ENCODE measurements at places on chromosomes 7 and 10.

GRCh38 chr7:74059037-74059436 lies 24.6 kb upstream of the LIMK1 start:
- DNase-seq = no peak

DNA sequence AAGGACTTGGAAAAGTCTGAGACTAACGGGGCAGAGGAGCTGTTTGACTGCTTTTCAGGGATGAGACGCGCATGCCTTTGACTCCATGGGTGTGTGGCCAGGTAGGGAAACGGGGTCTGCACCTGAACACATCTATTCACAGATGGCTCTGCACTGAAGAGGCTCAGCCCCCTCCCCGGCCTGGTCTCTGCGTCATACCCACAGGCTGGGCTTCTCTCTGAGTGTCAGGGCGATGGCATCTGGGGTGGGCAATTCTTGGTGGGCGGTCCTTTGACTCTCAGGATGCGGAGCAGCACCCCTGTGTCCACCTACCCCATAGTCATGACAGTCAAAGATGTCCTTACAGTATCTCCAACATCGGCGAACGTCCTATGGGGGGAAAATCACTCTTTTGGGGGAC lies 23.0 kb downstream of the PFKP start:
- no peak for DNase-seq

DNA sequence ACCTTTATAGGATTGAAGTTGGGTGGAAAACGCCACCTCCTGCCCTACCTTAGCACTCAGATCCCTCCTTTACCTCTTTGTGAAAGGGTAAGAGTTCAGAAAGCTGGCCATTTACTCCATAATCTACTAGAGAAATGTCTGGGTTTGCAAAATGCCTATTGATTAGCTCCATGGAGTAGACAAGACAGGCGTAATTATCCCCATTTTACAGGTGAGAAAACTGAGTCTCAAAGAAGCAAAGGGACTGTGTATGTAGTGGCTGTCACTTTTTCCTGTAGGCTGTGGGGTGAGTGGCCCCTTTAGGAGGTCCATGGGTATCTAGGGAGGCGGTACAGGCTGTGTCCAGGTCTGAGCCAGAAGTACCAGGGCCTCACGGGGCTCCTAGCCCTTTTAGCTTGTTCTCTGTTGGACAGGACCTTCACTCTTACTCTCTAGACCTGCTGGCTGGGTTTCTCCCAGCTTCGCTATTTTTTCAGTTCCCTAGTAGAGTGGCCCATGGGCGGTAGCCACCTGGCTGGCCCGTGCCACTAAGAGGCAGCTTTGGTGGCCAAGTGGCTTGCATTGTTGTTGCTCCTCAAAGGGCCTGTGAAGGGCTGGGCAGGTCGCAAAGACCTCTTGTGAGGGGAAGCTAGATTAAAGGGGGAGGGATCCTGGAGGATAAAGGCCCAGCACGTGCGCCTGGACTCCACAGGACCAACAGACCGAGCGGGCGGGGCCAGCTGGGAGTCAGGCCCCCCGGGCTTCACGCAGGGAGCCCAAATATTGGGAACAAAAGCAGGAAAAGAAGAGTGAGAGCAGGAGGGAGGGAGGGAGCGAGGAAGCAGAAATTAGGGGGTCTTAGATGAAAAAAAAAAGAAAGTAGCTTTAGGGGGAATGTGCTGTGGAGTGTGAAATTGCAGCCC lies 4.7 kb upstream of the PAX2 start:
- DNase-seq = no peak

- DNase-seq = no peak
These were observed 45.5 kb downstream of the CTBP2 start for GRCh38 chr10:125114761-125115391.

- no peak for DNase-seq
These were observed at the start of gene CALML3 for GRCh38 chr10:5524641-5525560. Gene CALML3, plus strand, starts transcription at chr10:5524961. Its CDS starts 125 bp downstream, at chr10:5525086.

DNA sequence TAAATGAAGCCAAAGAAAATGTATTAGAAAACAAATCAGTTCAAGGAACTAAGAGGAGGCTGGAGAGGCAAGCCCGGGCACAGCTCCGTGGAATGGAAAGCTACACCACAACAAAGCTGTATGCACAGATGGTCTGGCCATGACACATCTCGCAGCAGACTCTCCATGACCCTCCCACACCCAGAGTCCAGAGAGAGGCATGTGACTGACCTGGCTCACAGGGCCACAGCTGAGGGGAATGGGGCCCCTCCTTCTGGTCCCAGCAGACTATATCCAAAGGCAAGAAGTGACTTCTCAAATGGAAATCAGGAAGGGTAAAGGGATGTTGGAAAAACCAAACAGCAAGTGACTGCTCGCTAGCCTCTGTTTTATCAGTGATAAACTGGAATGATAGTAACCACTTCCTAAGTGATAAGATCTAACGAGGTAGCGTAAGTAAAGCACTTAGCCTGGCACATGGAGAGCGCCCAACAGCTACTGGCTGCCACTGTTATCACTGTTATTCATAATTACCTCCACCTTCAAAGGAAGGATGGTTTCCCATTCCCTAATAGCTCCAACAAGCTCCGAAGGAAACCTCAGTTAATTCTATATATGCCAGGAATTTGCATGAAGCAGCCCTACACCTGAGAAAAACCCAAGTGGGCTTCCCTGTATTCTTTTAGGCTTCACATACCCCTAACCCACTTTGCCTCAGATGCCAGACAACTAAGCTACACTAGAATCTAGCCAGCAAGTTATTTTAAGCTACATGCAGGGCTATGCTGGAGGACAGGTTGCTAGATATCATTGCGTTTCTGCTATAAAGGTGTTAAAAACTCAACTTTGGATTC lies 8.4 kb downstream of the OSBPL3 start:
- no peak for DNase-seq

DNA sequence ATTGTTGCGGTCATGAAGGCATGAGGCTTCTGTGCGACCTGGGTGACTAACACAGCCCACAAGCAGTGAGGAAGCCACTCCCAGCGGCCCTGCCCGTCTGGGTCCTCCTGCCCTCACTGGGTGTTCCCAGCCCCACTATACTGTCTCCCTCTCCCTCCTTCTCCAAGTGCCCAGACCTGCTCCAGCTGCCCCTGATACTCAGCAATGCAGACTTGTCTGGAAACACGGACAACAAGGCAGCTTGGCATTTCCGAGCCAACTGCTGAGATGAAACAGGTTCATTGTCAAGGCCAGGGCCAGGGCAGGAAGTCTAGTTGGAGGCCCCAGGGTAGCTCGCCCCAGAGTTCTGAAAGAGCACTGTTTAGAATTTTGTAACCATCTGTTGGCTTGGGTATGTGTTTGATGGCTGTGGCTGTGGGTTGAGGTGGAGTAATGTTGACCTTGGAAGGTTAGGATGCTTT lies 95.7 kb downstream of the RBM20 start:
- DNase-seq = no peak

GRCh38 chr7:117892821-117893220 lies 19.6 kb upstream of the CTTNBP2 start:
- DNase-seq = no peak

DNA sequence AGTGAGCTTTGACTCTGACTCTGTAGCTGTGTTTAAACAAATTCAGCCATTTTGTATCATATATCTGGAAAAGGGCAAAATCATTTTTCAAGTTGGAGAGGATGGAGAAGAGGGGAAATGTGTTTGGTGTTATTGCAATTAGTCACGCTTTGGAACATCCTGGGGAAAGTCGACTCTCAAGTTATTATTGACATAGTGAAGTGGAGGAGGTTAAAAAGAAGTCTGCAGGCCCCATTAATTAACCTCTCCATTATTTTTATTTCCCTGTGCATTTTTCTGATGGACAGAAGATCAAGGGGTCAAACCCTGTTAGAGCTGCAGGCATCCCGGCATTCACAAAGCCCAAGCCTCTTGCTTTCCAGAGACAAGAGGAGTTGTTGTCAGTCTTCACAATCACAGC lies 132.6 kb downstream of the TEX36 start:
- DNase-seq = no peak

DNA sequence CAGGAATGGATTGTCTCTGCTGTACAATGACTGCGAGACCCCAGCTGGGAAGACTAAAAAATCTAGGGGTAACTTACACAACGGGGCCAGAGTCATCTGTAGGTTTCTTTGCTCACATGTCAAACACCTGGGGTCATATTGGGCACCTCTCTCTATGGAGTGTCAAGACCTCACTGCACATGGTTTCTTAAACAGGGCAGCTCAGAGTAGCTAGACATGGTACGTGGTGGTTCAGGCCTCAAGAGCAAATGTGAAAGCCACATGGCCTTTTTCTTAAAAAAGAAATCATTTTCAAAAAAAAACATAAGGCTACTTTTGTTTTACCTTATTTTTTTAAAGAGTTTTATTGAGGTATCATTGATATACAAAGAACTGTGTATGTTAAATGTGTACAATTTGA lies 162.2 kb upstream of the ITGB1 start:
- no peak for DNase-seq

DNA sequence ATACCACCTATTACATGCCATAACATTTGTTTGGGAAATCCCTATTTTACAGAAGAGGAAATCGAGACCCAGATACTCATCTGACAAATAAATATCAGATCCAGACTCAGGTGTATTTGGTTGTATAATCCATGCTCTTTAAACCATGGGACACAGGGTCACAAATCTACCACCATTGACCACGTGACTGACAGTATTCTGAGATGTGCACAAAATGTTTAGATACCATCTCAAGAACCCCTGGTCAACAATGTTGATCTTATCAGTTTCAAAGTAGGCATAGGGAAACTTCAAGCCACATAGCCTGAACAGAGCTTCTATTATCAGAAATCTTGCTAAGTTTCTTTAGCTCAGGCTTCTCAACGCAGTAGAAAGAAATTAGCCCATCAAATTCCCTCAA lies 93.6 kb downstream of the ICA1 start:
- no peak for DNase-seq

GRCh38 chr7:116356333-116356965 lies 143.1 kb upstream of the CAV2 start:
- DNase-seq = no peak

- DNase-seq = no peak
These were observed 24.1 kb downstream of the AGAP3 start for GRCh38 chr7:151110236-151110940.

GRCh38 chr7:40447345-40447744 lies 312.5 kb downstream of the SUGCT start:
- no peak for DNase-seq

DNA sequence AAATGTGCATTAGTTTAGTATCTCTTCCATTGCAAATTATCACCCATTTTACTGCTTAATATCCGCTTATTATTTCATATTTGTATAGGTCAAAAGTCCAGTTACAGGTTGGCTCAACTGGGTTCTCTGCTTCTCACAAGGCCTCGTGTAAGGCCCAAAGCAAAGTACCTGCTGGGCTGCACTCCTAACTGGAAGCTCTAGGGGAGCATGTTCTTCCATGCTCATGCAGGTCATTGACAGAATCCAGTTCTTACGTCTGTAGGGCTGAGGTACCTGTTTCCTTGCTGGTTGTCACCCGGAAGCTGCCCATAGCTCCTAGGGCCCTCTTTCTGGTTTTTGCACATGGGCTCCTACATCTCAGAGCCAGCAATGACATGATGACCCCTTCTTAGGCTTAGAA lies 79.6 kb downstream of the RAPGEF5 start:
- no peak for DNase-seq

DNA sequence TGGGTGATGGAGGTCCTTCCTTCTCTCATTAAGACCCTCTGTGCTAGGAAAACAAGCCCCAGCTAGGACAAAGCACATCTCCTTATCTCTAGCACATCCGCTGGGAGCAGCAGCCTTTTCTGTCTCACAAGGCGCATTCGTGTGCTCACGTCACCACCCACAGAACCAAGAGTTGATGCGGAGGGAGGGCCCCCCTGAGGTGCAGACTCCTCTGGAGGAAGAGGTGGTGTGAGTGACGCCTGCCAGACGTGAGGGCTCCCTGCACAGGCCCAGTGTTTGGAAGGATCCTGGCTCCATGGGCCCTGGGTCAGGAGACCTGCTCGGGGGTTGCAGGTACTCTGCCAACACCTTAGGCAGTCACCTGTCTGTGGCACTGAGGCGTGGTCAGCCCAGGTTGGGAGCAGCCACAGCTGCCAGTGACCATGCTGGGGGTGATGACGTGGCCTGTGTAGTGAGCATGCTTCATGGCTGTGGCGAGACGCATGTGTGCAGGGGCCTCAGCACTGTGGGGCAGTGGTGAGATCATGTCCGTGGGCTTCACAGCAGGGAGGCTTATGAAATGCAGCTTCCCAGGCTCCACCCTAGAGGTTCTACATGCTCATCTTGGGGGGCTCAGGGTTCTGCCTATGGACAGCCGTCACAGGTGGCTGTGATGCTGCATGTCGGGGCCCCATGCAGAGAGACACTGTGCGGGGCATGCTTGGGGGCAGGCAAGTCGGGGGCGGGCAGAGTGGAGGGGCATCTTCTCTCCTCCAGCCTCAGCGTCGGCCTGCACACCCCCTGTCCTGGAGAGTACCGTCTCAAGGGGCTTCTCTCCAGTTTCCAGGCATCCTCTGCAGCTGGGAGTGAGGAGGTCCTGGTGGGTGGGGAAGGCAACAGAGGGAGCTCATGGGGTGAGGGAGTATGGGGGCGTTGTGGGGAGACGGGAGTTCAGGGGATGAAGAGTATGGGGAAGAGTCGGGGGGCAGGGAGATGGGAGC lies 56.2 kb upstream of the DPYSL4 start:
- no peak for DNase-seq

Measured in CD8-positive, alpha-beta memory T cell (primary cell).